NCI-H187 treated with DMSO at 0.1 percent for 48 hours (cell line): ENCODE measurements at places on chromosomes 5 and 9.

GRCh38 chr9:114261026-114261425, 61.9 kb upstream of the ORM1 start:
- no peak for DNase-seq

GRCh38 chr9:92666912-92667532, 2.9 kb downstream of the IPPK start:
- no peak for DNase-seq

DNA sequence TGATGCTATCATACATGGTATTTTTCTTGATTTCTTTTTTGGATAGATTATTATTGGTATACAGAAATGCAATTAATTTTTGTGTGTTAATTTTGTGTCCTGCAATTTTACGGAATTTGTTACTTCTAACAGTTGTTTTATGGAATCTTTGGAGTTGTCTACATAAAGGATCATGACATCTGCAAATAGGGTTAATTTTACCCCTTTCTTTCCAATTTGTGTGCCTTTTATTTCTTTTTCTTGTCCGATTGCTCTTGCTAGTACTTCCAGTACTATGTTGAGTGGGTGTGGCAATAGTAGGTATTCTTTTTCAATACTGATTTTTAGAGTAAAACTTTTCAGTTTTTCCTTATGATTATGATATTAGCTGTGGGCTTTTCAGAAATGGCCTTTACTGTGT, 111.5 kb downstream of the MACROH2A1 start:
- DNase-seq = no peak

DNA sequence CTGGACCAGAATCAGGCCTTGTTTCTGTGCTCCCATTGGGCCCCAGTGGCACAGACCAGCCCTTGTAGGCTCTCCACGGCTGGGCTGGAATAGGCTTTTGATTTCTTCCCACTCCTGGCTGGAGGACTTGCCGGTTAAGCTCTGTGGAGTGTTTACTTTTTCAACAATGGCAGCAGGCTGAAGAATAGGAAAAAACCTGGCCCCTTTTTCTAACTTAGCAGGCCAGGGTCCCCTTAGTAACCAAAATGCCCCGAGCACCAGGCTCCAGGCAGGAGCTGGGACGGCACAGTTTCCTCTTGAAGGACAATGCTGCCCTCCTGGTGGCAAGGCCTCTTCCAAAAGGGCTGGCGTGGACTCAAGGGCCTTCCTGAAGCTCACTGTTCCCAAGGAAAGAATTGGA, 230.3 kb downstream of the CRB2 start:
- DNase-seq = no peak

- DNase-seq = no peak
Observed at GRCh38 chr9:122318284-122318683, 52.5 kb upstream of the PTGS1 start.

DNA sequence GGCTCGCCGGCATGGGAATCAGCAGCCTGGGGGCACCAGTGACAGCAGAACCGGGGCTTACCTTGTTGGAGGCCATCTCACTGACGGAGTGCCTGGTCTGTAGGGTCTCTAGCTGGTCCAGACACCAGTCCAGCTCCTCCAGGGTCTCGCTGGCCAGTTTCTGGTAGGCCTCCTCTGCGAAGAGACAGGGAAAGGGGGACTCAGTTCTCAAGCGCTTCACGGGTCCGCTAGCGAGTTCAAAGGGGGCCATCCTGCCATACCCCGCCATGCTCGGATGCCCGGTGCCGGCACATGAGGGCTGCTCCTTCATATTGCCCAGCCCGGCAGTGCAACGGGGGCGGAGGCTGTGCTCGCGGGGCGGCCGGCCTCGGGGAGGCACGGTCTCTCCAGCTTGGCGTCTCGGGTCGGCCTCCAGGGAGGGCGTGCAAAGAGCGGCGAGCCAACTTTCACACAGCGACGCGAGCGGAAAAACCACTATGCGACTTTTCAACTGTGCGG, 456.0 kb downstream of the RAB3C start:
- no peak for DNase-seq

DNA sequence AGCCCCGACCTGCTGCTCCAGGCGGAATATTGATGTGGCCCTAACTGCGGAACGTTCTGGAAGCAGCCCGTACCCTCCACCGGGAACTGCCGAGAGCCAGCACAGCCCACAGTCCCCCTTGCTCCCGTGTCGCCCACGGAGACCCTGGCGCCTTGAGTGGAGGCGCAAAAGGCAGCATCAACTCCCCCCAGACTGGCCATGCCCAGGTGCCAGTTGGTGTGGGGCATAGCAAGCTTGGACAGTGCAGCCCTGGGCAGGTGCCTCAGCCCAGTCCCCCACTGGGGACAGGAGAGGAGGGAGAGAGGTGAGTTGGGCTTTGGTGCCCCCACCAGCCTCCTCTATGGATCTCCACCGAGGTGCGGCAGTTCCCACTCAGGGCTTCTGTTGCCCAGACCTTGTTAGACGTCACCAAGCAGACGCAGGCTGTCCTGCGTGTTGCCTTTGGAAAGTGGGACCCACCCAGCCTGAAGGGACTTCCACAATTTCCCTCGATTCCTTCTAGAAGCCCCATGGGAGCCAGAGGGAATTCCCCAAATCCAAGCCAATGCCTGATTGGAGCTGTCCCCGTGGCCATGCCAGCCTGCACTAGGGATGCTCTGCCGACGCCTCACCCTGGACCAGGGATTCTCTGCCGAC, 19.8 kb upstream of the NRARP start:
- no peak for DNase-seq
